T-cell (primary cell): ENCODE measurements at places on chromosomes 1 and 21. TPM values are rescaled to one million over a fixed set of nuclear protein-coding genes. Genes with fewer than 3 reads are reported as not detected.

ARHGEF16 gene
- not detected for total RNA-seq

GRCh38 chr1:84367219-84367618, 31.1 kb upstream of the DNASE2B start:
- no peak for DNase-seq

PCAT6 gene
- total RNA-seq: 1.5 TPM

- no peak for DNase-seq
These were observed 93.6 kb downstream of the SIM2 start for GRCh38 chr21:36792505-36792967.

DNA sequence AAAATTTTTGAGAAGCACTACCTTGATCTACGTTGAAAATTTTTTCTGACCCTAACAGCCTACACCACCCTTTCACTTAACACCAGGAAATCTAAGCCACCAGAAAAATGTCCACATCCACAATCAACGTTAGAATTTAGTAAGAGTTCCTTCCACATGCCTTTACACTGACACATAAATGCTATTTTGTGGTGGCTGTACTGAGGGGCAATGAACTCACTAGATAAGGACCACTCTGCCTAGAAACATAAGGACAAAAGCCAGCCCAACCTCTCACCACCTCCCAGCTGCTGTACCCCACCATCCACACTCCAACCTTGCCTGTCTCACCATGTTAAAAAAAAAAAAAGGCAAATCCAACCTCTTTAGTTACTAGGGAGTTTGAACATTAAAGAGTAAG, 29.8 kb downstream of the PARP1 start:
- no peak for DNase-seq

DNA sequence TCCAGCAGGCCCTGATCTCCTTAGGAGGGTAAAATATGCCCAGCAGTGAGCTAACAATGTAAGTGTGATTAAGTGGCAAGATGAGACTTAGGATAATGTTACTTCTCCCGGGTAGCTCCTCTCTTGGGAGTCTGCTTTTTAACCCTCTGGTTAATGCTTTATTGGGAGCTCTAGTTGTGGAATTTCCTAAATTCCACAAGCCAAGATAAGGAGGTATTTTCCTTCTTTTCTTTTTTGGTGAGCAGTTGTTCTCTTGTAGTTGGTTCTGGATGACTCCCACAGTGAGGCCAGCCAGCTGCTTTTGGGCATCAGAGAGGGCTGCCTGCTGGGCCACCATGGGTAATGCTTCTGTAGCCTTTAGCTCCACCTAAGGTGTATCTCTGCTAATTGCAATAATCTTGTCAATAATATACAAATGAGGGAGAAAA, 19.3 kb downstream of the C1orf52 start:
- no peak for DNase-seq

DNA sequence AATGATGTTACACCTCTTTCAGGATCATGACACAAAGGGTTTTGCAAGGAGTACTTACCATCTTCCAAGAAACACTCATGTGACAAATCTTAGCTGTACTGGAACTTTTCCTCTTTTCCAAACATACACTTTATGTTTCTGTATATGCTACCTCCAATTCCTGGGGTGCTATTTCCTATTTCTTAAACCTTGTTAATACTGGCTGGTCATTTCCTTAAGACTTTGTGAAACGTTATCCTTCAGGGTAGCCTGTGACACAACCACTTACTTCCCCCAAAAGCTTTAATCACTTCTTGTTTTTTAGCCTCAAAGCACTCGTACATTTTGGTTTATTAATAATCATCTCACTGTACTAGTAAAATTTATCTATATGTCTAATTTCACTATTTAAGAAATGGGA, 39.4 kb downstream of the OR10Z1 start:
- DNase-seq: no peak

GRCh38 chr1:246005067-246005466, 502.0 kb downstream of the SMYD3 start:
- DNase-seq: no peak

DNA sequence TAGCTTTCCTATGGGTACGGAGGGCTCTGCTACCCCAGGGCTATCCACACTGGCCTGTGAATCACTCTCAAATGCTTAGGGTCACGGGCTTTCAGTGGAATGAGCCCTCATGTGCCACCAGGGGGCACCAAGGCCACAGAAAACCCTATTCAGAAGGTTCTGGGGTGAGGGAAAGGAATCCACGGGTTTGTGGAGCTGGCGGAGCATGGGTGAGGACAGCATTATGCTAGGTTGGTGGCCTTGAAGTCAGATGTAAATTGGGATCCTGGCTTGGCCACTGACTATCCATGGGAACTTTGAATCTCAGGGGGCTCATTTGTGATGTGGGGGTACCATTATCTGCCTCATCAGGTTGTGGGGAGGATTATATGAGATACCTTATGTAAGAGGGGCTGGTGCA, 5.1 kb upstream of the LAMTOR5 start:
- DNase-seq: peak; percentile 60

DNA sequence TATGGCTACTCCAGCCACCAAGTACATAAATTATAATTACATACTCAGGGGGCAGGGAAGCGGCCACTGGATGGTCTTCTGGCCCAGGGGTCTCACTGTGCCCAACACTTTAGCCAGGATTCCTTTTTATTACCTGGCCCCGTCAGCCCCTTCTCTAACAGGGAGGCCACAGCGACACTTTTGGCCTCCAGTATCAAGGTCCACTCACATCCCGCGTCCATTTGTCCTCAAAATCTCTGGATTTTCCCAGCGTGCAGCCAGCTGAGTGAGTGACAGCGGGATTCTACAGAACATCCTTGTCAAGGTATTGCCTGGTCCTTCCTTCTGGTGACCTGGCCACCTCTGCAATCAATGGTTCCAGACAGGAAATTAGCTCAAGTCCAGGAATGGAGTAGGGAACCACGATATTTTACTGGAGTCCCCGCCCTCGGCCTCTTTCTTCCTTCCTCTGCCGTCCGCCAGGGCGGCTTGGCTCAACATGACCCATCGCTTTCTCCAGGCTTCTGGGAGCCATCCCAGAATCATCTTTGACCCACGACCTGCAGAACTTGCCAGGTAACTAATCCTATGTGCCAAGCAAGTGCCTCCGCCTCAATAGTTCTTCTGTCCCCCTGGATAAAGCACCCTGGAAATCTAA, 2.7 kb upstream of the COL6A2 start:
- DNase-seq: no peak

SYT14 gene
- total RNA-seq: not detected

DNA sequence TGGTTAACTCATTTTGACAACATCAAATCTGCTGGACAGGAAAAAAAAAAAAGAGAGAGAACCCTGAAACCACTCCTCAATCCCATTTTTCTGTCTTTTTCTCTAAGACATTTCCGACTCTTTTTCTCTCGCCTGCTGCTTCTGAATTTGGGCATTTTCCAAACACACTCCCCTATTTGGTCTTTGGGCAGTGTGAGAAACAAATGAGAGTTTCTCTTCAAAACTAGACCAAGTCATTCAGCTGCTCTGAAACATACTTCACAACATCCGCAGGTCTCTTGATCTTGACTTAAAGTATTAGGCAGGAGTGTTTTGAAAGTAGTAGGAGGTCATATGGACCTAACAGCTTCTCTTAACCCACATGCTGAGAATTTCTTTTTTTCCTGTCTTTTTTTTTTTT, 364.8 kb upstream of the ESRRG start:
- DNase-seq: no peak

- no peak for DNase-seq
These were observed 15.8 kb downstream of the GADD45A start for GRCh38 chr1:67700692-67701410.

GRCh38 chr1:186143481-186143880, 231.6 kb downstream of the TPR start:
- DNase-seq: no peak

GRCh38 chr1:77888081-77888780, at the start of gene NEXN:
Gene NEXN (plus strand): TSS chr1:77888624. CDS start chr1:77916107, 27,483 bp downstream.
- DNase-seq: no peak

- DNase-seq: no peak
These were observed 75.8 kb downstream of the PCBP3 start for GRCh38 chr21:45719177-45719802.

DNA sequence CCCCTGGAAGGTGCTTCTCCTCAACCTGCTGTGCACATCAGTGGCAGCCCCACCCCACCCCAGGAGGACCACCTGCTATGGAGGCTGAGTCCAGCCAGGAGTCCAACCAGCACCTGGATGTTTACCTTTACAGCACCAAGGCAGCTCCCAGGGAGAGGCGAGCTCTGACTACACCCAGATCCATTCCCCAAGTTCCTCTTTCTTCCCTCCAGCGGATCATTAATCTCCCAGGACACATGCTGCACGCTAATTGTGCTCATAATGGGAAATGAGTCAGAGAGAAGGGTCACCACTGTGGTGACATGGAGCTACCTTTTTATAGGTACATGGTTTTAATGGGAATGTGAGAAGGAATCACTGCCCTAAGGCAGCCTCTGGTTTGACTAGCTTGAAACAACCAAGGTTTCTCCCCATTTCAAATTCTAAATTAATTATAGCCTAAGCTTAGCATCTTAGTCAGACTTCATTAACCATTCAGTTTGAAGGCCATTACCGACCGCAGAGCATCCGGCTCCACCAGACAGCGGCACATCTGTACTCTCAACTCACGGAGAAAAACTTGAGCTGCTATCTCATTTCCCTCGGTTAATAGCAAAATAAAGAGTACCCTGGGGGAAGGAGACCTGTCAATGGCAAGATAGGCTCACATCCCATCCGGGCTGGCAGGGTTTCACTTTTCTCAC, 173.1 kb upstream of the GALNT2 start:
- DNase-seq: no peak

DNA sequence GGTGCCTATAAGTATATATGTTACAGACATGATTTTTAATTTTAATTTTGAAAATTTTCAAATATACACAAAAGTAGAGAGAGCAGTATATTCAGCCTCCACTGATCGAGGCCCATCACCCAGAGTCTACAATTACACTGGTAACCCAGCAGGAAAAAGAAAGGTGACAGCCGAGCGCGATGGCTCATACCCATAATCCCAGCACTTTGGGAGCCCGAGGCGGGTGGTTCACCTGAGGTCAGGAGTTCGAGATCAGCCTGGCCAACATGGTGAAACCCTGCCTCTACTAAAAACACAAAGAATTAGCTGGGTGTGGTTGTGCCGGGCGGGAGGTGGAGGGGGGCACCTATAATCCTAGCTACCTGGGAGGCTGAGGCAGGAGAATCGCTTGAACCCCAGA, 1.4 kb downstream of the YBEY start:
- no peak for DNase-seq

DNA sequence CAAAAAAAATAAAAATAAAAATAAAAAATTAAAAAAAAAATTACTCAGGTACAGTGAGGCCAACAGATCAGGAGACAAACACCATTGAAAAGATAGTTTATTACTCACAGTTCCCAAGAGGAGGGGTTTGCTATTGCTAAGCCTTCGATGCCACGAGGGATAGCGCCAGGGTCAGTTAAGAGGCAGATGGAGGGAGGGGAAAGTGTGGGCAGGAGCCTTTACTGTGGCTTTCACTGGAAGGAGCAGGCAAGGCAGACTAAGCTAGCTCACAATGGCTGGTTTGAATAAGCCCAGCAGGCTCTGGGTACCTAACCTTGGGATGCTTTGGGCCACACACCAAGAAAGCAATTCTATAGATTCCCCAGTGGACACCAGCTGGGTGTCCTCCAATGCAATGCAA, 12.7 kb upstream of the RNF187 start:
- no peak for DNase-seq

TGFBR3 gene
- 37.9 TPM for total RNA-seq

- DNase-seq: no peak
These were observed 79.8 kb upstream of the IPO9 start for GRCh38 chr1:201749059-201749690.

DNA sequence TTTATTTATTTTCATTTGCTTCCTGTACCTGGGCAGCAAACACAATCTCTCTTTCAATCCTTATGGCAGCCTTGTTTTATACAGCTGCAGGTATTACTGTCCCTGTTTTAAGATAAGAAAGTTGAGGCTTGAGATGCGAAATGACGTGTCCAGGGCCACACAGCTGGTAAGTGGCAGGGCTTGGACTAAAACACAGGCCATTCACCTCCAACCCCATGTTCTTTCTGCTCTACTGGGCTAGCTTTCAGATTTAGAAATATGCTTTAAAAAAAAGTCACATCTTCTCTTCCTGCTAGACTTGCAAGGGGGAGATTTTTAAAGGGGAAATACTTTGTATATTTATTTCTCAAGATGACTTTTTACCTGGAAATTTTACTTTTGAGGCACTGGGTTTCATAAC, 62.8 kb downstream of the CNST start:
- DNase-seq: no peak

GRCh38 chr1:226545836-226546596, 2.5 kb upstream of the STUM start:
- DNase-seq: no peak

- DNase-seq: no peak
These were observed 179.3 kb upstream of the PLXNA2 start for GRCh38 chr1:208423526-208423925.

OLIG2 gene
- total RNA-seq: not detected

GRCh38 chr1:181083842-181084605, 4.5 kb upstream of the IER5 start:
- DNase-seq: peak; percentile 31

DNA sequence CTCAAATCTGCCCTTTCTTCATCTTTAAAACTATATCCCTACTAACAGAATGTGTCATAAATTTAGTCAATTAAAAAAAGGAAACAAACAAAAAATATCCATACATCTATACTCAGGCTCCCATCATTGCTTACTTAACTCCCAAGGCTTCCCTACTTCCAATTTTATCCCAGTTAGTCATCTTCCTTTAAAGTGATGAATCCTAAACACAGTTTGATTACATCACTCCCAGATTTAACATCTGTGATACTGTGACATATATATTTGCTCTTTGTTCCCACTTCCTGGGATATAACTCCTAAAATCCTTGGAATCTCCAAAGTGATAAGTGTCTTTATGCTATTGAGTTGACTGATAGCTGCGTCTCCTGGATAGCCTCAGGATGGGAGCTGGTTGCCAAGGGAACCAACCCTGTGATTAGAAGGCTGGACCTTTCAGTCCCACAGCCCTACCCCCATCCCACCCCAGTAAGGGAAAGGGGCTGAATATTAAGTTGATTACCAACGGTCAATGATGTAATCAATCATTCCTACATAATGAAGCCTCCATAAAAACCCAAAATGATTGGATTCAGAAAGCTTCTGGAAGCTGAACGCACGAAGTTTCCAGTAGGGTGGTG, 21.6 kb downstream of the GLMN start:
- no peak for DNase-seq

GRCh38 chr1:104196136-104196535, 446.4 kb downstream of the AMY1C start:
- no peak for DNase-seq

DNA sequence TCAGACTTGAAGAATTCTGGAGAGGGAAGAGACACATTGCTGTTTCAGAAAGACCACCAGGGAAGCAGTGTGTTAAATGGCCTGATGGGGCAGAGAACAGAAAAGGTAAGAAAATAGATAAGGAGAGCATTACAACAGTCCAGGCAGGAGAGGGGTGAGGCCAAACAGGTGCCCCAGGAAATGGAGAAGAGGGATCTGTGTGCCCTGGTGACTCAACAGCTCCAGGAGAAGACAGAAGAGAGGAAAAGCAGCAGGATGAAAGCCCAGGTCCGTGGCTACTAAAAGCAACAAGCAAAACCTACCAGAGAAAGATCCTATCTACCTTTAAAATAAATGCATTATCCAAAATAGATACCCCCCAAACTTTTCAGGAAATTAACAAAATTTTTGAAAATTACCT, 9.2 kb downstream of the TP53BP2 start:
- DNase-seq: no peak
